Karpas-422 (cell line): ENCODE measurements at places on chromosomes 4 and X.

DNA sequence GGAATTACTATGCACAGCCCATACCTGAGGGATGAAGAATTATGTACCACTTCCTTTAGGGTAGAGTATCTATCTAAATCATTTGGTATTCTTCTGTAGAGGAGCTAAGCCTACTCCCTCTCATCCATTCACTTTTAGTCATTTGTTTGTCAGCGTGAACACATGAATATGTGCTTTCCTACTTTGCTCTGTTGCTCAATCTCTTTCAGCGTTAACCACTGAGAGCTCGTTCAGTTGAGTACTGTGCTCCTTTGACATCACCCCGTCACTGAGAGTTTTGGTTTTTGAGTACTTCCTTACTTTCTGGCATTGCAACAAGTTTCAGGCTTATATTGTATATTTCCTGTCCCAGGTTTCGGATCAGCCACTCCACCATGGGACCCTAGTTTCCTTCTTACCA lies 700.6 kb downstream of the NLGN4X start:
- DNase-seq = no peak

- DNase-seq = no peak
Measured at GRCh38 chrX:724256-724655, 93.7 kb downstream of the SHOX start.

DNA sequence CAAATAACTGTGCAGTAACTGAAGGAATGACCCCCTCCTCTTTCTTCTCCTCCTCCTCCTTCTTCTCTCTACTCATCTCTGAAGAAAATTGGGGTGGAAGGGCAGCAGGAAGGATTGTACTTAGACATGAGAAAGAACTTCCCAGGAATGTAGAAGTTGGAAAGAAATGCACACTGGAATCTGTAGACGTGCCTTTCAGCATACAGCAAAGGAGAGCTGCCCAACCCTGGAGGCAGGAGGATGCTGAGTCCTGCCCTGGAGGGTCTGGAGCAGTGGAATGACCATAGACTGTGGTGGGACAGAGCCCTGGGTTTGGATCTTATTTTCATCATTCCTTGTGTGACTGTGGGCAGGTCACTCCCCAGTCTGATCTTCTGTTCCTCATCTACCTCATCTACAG lies 80.1 kb downstream of the PJA1 start:
- DNase-seq = no peak

DNA sequence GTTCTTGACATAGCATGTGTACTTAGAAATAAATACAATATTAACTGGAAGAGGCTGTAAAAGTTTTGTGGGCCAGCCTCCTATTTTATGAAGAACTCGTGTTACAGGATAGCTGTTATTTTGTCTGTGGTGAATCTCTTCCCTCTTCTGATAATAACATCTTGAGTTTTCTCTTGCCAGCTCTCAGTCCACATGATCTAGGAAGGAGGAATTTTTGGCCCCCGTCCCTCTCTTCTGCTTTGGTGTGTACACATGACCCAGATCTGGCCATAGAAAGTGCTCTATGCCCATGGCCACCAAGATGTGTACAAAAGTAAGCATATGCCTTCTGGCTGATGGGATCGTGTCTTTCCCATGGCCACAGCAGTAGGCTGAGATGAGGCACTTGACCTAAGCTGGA lies 108.0 kb upstream of the LEF1 start:
- DNase-seq = no peak

DNA sequence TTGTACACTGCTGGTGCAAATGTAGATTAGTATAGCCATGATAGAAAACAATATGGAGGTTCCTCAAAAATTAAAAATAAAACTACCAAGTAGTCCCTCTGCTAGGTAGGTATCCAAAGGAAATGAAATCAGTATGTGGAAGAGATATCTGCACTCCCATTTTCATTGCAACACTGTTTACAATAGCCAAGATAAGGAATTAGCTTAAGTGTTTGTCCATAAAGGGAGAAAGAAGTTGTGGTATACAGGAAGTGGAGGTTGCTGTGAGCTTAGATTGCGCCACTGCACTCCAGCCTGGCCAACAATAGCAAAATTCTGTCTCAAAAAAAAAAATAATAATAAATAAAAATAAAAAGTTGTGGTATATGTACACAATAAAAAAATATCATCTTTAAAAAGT lies 325.0 kb upstream of the EMCN start:
- DNase-seq = no peak

- DNase-seq = no peak
Measured at GRCh38 chr4:80646061-80646460, 310.5 kb downstream of the CFAP299 start.

DNA sequence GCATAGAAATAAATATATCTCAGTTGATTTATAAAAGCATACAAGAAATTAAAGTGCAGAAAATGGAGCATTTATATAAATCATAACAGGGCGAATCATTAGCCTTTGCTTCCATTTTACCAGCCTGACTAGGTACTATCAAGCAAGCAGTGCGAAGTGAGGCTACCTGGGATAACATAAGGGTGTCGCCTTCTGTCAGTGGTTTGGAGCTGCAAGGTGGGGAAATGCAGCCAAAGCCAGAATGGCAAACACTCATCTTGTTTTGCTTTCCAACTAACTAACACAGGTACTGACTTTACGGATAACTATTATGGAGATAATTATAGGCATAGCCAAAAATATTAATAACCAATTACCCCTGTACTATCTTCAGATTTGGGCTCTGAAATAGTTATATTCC lies 1459.8 kb downstream of the RAPGEF2 start:
- peak; percentile 31 for DNase-seq

- DNase-seq = peak; percentile 85
Measured at GRCh38 chrX:135185795-135186443, 14.7 kb upstream of the CT55 start.

DNA sequence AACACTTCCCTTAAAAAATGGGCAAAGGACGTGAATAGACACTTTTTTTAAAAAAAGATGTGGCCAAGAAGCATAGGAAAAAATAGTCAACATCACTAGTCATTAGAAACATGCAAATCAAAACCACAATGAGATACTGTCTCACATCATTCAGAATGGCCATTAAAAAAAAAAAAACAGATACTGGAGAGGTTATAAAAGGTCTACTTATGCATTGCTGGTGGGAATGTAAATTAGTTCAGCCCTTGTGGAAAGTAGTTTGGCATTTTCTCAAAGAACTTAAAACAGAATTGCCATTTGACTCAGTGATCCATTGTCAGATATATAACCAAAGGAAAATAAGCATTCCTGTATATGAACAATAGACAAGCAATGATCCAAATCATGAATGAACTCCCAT lies 352.8 kb upstream of the EPHA5 start:
- DNase-seq = no peak

- DNase-seq = peak; percentile 67
Measured at GRCh38 chrX:34578237-34578636, 78.8 kb downstream of the TMEM47 start.

DNA sequence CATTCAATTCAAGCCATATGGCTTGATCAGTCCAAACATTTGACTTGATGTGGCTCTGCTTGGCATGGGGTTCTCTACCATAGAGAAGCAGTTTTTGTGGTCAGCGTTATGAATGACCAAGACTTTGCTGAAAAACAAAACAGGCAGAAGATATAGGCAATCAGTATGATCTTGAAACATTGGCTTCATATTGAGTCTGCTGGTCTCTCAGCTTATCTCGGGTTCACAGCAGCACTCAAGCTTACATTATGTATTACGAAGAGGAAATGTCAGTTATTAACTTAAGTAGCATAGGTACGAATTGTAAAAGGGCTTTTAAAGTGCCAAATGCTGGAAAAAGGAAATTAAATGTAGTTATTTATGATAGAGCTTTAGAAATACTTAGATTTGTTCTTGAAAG lies 99.0 kb downstream of the AFF2 start:
- DNase-seq = no peak

GRCh38 chr4:86530183-86530582 lies 63.9 kb upstream of the PTPN13 start:
- DNase-seq = no peak

GRCh38 chr4:7691982-7692381 lies 247.7 kb downstream of the AFAP1 start:
- DNase-seq = no peak

DNA sequence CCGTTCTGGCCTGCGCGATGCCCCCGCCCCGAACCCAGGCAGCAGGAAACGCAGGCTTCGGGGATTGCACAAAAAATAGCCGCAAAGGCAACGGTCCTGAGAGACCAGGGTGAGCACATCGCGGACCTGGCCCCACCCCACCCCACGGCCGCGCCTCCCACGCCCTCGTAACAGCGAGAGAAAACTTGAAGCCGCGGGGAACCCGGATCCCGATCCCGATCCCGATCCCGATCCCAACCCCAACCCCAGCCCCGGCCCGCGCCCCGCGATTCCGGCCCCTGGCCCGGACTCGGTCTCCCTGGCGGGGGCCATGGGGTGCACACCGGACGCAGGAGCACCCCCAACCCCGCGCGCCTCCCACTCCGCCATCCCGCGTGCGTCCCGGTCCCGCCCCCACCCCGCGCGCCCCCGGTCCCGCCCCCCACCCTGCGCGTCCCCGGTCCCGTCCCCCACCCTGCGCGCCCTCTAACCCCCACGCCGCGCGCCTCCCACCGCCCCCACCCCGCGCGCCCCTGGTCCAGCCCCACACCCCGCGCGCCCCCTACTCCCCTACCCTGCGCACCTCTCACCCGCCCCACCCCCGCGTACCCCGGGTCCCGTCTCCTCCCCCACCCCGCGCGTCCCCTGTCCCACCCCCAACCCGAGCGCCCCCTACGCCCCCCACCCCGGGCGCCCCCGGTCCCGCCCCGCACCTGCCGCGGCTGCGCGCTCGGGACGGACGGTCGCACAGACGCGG lies 29.0 kb downstream of the NOP14 start:
- peak; percentile 78 for DNase-seq

- no peak for DNase-seq
Measured at GRCh38 chr4:152045807-152046571, 285.2 kb upstream of the GATB start.

- no peak for DNase-seq
Measured at GRCh38 chr4:184617600-184618196, 31.5 kb downstream of the CASP3 start.

DNA sequence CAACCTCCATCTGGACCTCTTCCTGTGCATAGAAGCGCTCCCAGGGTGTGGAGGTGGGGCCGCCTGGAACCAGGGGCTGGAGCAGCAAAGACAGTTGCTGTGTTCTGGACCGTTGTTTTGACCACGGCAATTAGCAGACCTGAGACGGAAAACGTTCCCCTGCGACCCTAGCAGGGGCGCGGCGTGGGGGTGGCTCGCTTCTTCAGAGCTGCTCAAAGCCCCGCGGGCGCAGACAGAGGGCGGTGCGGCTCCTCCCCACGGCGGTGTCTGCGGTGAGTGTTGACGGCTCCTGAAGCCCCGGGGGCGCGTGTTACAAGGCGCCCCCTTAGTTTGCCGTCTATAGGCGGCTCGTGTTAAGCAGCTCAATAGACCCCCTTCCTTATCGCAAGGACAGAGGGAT lies 79.2 kb downstream of the TRIML1 start:
- DNase-seq = no peak

DNA sequence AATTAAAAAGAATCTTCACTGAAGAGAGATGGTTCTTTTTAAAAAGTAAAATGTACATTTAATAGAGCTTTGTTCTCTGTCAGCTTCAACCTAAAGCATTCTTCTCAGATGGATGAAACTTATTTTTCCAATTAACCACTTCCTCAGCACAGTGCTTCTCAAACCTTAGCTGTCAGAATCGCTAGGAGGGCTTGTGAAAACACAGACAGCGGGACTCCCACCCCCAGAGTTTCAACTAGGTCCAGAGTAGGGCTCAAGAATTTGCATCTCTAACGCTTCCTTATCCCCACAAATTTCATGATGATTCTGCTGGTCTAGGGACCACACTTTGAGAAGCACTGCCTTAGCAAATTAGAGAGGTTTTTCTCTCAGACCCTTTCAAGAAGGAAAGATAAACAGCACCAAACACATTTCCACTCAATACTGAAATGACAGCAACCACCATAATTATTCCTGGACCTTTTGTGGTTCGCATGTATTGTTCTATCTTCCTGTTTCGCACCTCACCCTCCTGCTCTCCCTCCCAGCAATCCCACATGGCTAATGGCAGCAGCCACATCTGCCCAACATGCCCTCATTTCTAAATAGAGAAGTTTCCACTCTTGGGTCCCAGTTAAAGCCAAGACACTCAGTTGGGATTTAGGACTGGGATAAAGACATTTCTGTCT lies 73.2 kb downstream of the ZNF827 start:
- no peak for DNase-seq

DNA sequence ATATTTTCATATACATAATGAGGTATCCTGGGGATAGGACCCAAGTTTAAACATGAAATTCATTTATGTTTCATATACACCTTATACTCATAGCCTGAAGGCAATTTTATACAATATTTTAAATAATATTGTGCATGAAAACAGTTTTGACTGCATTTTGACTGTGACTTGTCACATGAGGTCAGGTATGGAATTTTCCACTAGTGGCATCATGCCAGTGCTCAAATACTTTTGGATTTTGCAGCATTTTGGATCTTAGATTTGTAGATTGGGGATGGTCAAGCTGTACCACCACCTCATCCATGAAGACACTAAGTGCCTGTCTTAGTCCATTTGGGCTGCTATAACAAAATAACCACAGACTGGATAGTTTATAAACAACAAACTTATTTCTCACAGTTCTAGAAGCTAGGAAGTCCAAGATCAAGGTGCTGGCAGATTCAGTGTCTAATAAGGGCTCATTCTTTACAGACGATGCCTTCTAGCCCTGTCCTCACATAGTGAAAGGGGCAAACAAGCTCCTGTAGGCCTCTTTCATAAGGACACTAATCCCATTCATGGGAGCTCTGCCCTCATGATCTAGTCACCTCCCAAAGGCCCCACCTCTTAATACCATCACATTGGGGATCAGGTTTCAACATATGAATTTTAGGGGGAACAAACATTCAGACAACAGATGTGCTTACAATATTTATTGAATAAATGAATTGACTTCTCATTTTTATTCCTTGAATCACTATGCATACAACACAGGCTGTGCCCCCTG lies 9.4 kb downstream of the NUDT6 start:
- no peak for DNase-seq

GRCh38 chrX:123487669-123488068 lies 245.2 kb downstream of the THOC2 start:
- no peak for DNase-seq

GRCh38 chr4:48153791-48154550 lies 19.9 kb upstream of the TXK start:
- no peak for DNase-seq

- DNase-seq = no peak
Measured at GRCh38 chr4:100170986-100171385, 19.3 kb downstream of the DDIT4L start.

GRCh38 chrX:131302701-131303100 lies 13.6 kb upstream of the IGSF1 start:
- no peak for DNase-seq

GRCh38 chrX:30612250-30612655 lies 34.7 kb upstream of the TASL start:
- DNase-seq = no peak

DNA sequence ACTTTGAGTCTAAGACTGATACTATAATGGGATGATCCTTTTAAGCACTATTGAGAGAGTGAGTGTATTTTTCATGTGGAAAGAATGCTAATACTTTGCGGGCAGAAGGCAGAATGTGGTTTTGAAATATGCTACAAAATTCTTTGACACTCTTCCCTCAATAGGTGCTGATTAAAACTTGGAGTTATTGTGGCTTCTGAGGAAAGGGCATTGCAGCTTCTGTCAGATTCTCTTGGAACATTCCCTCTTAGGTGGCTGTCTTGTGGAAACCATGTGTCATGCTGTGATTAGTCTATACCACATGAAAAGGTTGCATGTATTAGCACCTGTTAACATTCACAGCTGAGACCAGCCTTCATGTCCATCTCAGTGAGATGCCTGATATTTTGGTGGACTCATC lies 547.0 kb downstream of the STIM2 start:
- DNase-seq = no peak

- no peak for DNase-seq
Measured at GRCh38 chrX:43718081-43718480, 62.0 kb downstream of the MAOA start.
